ENCODE measurements at places on chromosomes 6 and 20. TPM values are rescaled to one million over a fixed set of nuclear protein-coding genes. Genes with fewer than 3 reads are reported as not detected.

DNA sequence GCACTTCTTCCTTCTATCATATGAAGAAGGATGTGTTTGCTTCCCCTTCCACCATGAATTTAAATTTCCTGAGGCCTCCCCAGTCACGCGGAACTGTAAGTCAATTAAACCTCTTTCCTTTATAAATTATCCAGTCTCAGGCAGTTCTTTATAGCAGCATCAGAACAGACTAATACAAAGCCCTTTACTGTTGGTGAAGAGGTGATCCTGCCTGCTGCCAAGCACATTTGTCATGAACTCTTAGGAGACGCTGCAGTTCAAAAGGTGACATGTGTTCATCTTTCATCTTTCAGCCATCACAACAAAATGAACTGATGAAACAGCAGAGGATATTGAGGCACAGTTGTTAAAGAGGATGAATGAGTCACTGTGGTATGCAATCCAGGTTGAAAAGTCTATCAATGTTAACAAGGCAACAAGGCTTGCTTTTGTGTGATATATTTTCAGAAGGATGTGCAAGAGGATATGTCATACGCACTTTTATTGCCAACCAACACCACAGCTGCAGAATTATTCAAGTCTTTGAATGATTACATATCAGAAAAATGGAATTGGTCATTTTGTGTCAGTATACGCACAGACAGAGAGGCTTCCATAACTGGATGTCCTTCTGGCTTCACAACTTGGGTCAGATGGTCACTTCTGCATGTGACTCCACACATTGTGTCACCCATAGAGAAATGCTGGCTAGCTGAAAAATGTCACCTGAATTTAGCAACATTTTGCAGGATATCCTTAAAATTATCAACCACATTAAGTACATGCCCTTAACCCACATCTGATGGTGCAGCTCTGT is 52.4 kb upstream of the PLN start:
- no peak overlapping the region for H3K4me3 ChIP-seq
- H3K27me3 ChIP-seq, result no peaks in the 10 kb centered on the region
- peaks cover 26% of the 10 kb centered on the region for H3K36me3 ChIP-seq
- no peaks in the 10 kb centered on the region for H3K4me1 ChIP-seq

DNA sequence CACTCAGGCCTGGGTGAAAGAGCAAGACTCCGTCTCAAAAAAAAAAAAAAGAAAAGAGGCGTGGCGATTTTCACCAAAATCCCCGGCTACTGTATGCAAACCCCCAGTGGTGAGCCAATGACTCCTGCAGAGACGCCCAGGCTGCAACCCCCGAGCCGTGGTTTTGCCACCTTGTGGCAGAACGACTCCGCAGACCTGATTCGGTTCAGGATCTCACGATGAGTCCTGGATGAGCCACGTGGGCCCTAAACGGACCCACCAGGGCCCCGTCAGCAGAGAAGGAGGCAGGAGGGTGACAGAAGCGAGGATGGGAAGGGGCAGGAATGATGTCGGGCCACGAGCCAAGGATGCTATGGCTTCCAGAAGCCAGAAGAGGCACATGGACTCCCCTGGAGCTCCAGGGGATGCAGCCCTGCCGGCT is 42.5 kb downstream of the SLC2A4RG start:
- no peaks in the 10 kb centered on the region for H3K4me1 ChIP-seq
- no peak overlapping the region for H3K27ac ChIP-seq
- DNase-seq, result peak; percentile 55

DNA sequence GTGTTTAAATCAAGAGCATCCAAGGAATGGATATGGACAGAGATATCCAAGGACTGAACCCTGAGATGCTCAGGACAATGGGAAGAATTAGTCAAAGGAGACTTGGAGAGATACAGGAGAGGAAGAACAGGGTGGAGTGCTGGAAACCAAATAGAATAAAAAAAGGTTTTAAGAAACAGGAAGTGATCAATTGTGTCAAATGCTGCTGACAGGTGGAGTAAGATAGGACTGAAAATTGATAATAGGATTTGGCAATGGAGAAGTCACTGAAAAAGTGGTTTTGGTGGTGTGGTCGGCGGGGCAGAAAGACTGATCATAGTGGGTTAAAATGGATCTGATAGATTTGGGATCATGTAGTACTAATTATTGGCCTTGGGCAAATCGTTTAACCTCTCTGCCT is 37.9 kb upstream of the PNRC1 start:
- H3K36me3 ChIP-seq, result no peaks in the 10 kb centered on the region
- no peak for DNase-seq
- peaks cover 7% of the 10 kb centered on the region for H3K4me1 ChIP-seq
- no peak overlapping the region for H3K4me3 ChIP-seq
- H3K27ac ChIP-seq, result no peak overlapping the region

DNA sequence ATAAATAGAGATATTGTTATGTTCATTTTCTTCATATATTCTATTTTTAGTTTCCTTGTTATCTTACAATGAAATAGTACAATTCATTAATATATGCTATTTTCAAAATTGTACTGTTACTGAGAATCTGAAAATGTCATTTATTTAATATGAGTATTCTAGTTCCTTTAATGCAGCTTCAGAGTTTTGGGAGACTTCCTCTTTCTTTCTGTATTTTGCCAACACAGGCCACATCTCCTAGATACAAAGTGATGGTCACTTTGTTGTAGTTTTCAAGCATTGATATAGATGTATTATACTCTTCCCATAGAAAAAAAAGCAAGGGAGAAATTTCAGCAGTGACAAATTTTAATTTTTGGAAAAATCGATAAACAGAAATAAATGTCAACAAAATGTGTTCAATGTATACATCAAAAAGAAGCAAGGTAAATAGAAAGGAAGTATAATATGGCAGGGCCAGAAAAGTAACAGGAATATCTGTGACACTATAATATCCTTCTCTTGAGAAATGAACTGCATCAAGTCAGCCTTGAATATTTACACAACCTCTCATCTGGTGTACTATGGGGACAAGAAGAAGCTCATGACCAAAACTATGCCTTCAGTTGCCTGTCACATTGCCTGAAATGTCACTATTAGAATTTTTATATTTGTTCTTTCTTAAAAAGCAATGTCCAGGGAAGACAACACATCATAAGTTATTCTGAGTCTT is 396.0 kb downstream of the TBC1D32 start:
- peak; percentile 19 for DNase-seq
- H3K4me1 ChIP-seq, result peaks cover 26% of the 10 kb centered on the region
- no peaks in the 10 kb centered on the region for H3K36me3 ChIP-seq
- no peaks in the 10 kb centered on the region for H3K27me3 ChIP-seq
- H3K4me3 ChIP-seq, result peak overlapping the region; percentile 33

GRCh38 chr6:5729080-5729434 is 277.7 kb downstream of the NRN1 start:
- DNase-seq, result peak; percentile 15
- H3K27me3 ChIP-seq, result no peaks in the 10 kb centered on the region
- H3K4me1 ChIP-seq, result peaks cover 56% of the 10 kb centered on the region
- no peaks in the 10 kb centered on the region for H3K36me3 ChIP-seq
- H3K27ac ChIP-seq, result no peak overlapping the region

DNA sequence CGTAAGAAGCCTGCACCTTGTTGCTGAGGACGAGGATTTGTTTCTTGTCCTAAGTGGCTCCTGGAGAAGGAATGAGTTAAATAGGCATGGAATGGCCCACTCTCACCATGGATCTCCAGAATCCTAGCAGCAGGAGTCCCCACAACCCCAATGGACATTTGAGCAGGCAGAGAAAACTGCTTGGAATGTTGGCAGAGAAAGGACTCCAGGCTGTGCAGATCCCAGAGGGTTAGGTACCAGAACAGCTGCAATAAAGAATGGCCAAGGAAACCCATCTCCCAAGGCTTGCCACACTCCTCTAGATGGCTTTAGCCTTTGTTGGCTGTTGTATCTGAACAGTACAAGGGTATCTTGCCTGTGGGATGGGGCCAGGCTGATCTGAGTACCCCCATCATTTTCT is 1415.7 kb upstream of the ADGRB3 start:
- no peak for DNase-seq
- no peaks in the 10 kb centered on the region for H3K27me3 ChIP-seq
- H3K4me3 ChIP-seq, result no peak overlapping the region
- H3K27ac ChIP-seq, result no peak overlapping the region
- no peaks in the 10 kb centered on the region for H3K4me1 ChIP-seq

DNA sequence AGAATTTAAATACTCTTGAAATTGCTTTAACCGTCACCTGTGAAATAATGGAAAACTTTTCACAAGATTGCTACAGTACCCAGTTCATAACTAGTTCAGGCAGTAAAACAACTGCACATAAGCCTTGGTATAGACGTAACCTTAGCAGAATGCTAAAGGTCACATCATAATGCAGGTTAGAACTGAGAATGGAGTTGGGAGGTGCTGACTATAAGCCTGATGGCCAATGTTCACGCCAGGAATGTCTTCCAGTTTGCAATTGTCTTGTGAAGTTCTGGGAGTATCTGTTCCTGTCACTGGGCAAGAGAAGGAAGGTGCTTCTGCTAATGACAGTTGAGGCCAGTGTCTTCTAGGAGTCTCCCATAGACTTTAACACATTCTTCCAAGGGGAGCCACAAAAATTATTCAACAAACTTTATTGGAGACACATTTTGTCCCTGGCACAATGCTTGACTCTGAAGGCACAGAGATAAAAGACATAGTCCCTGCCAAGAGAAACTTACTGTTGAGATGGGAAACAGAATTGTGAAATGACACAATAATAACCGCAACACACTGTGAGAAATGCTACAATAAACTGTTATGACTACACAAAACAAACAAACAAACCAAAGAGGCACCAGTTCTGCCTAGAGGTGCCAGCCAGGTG is 24.6 kb upstream of the CEP162 start:
- no peak overlapping the region for H3K4me3 ChIP-seq
- H3K27ac ChIP-seq, result no peak overlapping the region
- H3K36me3 ChIP-seq, result no peaks in the 10 kb centered on the region
- peaks cover 11% of the 10 kb centered on the region for H3K27me3 ChIP-seq

DNA sequence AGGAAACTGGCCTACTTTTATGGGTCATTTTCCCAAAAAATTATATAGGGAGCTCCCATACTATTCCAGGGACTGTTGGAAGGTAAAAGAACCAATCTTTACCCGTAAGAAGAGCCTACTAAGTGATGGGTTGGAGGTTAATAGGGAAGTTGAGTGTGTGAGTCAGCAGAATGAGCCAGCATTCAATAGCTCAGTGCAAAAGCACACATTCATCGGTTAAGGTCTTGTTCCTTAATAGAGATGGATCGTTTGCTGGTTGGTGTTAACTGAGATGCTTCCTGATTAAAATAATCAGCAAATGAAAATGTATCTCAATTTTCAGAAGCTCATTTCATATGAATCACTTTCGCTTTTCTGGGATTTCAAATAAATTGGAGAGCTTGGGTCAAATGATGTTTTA is 115.3 kb upstream of the MRPS10 start:
- no peaks in the 10 kb centered on the region for H3K36me3 ChIP-seq
- no peak overlapping the region for H3K4me3 ChIP-seq
- H3K4me1 ChIP-seq, result no peaks in the 10 kb centered on the region
- no peaks in the 10 kb centered on the region for H3K27me3 ChIP-seq

DNA sequence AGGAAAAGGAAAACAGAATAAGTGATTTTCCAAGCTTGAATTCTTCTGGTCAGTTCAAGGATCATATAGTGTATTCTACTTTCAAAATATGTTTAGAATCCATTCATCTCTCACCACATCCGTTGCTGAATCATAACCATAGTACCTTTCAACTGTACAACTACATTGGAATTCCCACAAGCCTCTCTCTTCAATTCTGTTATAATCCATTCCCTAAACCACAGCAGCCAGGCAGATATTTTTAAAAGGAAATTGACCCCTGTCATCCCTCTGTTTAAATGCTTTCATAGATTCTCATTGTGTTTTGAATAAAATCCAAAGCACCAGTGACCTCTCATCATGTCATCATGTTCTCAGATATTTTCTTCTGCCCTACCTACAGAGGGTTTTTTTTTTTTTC is 412.7 kb downstream of the GRIK2 start:
- no peaks in the 10 kb centered on the region for H3K27me3 ChIP-seq
- H3K4me1 ChIP-seq, result no peaks in the 10 kb centered on the region
- H3K36me3 ChIP-seq, result no peaks in the 10 kb centered on the region
- no peak overlapping the region for H3K4me3 ChIP-seq

DNA sequence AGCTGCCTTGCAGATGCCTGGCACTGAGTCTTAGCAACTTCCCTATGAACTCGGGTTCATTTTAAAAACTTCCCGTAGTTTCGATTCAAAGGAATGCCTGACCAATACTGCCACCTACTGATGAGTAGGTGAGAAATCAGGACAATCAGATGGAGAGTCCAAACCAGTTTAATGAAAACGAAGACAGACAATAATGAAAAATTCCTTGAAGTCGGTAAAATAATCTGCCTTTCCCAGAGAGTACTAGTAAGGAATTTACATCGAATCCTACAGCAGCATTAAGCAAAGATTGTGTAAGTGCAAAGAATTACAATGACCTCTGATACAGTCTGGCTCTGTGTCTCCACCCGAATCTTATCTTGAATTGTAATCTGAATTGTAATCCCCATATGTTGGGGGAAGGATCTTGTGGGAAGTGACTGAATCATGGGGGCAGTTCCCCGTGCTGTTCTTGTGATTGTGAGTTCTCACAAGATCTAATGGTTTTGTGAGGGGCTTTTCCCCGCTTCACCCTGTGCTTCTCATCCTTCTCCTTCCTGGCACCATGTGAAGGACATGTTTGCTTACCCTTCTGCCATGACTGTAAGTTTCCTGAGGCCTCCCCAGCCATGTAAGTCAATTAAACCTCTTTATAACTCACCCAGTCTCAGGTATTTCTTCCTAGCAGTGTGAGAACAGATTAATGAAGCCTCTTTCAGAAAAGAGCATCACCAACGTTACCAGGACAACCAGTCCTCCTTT is 134.4 kb downstream of the ARHGAP18 start:
- H3K36me3 ChIP-seq, result no peaks in the 10 kb centered on the region
- DNase-seq, result peak; percentile 21
- no peak overlapping the region for H3K27ac ChIP-seq
- peaks cover 6% of the 10 kb centered on the region for H3K4me1 ChIP-seq
- H3K4me3 ChIP-seq, result no peak overlapping the region

DNA sequence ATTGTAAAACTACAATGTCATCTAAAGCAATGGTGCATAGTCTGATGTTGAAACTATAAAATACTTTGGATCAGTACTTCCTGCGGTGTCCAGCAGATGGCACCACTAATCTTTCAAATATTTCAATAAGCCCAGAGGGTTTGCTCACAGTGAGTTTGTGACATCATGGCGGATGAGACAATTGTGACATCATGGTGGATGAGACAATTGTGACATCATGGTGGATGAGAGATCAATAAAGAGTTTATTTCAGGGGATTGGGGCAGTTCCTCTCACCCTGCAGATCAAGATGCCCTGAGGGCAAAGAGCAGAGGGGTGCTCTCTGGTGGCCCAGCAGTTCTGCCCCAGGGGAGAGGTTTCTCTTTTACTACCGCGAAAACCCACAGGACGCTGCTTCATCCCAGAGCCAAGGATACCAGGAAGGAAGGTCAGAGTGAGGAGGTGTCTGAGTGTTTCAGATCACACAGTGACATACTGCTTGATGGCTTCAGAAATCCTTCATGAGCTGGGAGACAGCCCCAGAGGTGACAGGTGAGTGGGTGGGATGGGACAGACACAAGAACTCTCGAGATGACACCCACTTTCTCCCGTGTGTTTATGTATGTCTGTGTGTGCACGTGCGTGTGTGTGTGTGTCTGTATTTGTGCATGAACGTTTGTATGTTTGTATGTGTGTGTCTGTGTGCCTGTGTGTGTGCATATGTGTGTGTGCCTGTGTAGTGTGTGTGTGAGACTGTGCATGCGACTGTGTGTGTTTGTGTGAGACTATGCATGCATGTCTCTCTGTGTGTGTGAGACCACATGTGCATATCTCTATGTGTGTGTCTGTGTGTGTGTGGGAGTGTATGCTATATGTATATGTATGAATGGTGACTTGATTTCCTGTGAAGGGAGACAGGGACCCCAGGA is 7.3 kb upstream of the ULBP2 start:
- H3K4me3 ChIP-seq, result no peak overlapping the region
- DNase-seq, result peak; percentile 86
- H3K4me1 ChIP-seq, result peaks cover 24% of the 10 kb centered on the region
- no peak overlapping the region for H3K27ac ChIP-seq

DEK gene
- 114 TPM for total RNA-seq

RUNX2 gene
- 2.2 TPM for total RNA-seq

MLN gene
- total RNA-seq, result not detected
